T-cell (primary cell): ENCODE measurements at places on chromosomes 11 and 22. TPM values are rescaled to one million over a fixed set of nuclear protein-coding genes. Genes with fewer than 3 reads are reported as not detected.

Gene ARHGAP20
- not detected for total RNA-seq

Gene BTBD18
- total RNA-seq, result not detected

Gene PAFAH1B2
- total RNA-seq, result 55.9 TPM

Gene OR52I1
- total RNA-seq, result not detected

Gene EP300
- 101 TPM for total RNA-seq

Gene CHRDL2
- not detected for total RNA-seq

Gene MMP11
- 2.1 TPM for total RNA-seq

Gene SREBF2
- 89.5 TPM for total RNA-seq

Gene CASP4
- total RNA-seq, result 76.7 TPM

Gene RBFOX2
- 1.5 TPM for total RNA-seq

DNA sequence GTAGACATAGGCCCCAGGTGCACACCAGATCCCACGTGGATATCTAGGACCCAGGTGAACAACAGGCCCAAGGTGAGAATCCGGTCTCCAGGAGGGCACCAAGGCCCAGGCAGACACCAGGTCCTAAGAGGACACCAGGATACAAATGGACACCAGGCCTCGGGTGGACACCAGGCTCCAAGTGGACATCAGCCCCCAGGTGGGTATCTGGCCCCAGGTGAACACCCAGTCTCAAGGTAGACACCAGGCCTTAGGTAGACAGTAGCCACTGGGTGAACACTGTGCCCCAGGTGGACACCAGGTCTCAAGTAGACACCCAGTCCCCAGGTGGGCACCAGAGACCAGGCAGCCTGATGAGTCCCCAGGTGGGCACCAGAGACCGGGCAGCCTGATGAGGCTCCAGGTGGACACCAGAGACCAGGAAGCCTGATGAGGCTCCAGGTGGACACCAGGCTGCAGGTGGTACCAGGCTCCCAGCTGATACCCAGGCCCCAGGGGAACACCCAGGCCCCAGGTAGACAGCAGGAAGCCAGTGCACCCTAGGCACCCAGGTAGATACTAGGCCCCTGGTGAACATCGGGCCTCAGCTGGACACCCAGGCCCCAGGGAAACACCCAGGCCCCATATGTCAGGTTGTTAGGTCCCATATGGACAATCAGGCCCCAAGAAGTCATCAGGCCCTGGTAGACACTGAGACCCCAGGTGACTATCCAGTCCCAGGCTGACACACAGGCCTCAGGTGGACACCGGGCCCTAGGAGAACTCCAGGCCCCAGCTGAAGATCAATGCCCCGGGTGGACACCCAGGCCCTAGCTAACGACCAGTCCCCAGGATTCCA lies 55.1 kb upstream of the SEPTIN5 start:
- no peaks in the 10 kb centered on the region for H3K36me3 ChIP-seq
- no peaks in the 10 kb centered on the region for H3K4me1 ChIP-seq
- H3K27me3 ChIP-seq, result peaks cover 10% of the 10 kb centered on the region
- no peak for DNase-seq
- H3K4me3 ChIP-seq, result no peak overlapping the region

- no peaks in the 10 kb centered on the region for H3K4me1 ChIP-seq
- H3K27ac ChIP-seq, result no peak overlapping the region
- peaks cover 2% of the 10 kb centered on the region for H3K27me3 ChIP-seq
Measured at GRCh38 chr11:126123686-126124085, 61.0 kb upstream of the CDON start.

- H3K36me3 ChIP-seq, result no peaks in the 10 kb centered on the region
- no peak overlapping the region for H3K27ac ChIP-seq
- DNase-seq, result no peak
- no peaks in the 10 kb centered on the region for H3K27me3 ChIP-seq
- no peaks in the 10 kb centered on the region for H3K4me1 ChIP-seq
- no peak overlapping the region for H3K4me3 ChIP-seq
Measured at GRCh38 chr11:112448168-112448567, 187.5 kb upstream of the PLET1 start.

DNA sequence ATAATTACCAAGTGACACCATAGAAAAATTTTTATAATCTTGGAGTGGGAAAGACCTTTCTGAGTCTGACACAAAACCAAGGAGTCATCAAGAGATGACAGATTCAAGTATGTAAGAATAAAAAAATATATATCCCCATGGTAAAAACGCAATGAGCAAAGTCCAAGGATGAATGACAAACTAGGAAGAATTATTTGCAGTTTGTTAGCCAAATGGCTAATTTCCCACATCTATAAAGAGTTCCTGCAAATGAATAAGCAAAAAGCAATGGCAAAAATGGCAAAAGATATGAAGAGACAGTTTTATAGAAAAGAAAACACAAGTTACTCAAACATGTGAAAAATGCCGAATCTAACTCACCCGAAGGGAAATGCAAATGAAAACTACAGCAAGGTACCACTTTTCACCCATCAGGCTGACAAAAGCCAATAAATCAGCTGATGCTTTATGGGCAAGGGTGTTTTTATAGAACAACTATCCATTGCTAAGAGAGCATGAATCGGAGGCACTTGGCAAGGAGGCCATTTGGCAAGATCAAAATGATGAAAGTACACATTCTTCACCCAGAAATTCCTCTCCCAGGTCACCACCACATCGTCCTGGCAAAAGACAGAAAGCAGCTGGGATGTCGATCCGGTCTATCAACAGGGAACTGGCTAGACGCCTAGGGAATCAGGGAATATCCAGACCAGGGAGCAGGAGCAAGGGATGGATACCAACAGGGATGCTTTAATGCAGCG lies 21.1 kb upstream of the KLHL35 start:
- peaks cover 4% of the 10 kb centered on the region for H3K36me3 ChIP-seq
- no peak for DNase-seq
- no peaks in the 10 kb centered on the region for H3K4me1 ChIP-seq

- H3K27me3 ChIP-seq, result peaks cover 50% of the 10 kb centered on the region
- H3K36me3 ChIP-seq, result no peaks in the 10 kb centered on the region
- no peak overlapping the region for H3K4me3 ChIP-seq
- no peak overlapping the region for H3K27ac ChIP-seq
Measured at GRCh38 chr22:44242946-44243724, 62.4 kb downstream of the PARVG start.

DNA sequence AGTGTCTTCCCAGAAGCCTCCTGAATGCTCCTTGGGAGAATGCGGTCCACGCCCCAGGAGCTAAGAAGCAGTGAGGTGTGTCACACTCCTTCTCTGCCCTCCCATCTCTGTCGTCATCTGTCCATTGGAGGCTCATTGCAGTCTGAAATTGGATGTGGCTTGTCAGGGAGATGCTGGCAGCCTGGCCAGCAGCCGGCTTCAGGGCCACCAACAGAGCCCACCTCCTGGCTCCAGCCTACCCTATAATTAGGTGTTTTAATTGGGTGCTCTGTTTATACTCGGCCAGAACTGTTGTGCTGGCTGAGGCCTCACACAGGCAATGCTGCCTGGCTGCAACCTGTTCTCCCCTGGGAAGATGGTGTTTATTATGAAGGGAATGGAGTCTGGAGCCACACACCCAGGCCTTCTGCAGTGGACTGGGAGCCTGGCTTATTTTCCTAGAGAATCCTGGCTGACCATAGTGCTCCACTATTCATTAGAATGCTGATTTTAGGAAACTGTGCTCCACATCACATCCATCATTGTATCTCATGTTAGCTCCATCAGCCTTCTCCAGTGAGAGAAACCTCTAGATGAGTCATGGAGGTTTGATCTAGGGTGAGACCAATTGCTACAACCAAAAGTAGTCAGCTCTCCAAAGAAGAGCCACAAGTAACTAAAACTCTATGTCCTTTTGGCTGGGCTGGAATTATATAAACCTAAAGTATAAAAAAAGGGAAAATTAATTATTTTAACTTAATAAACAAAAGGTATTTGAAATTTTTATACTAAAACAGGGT lies 86.8 kb upstream of the CRTAM start:
- H3K27ac ChIP-seq, result no peak overlapping the region
- H3K4me3 ChIP-seq, result no peak overlapping the region
- no peaks in the 10 kb centered on the region for H3K27me3 ChIP-seq
- DNase-seq, result no peak
- H3K4me1 ChIP-seq, result peaks cover 35% of the 10 kb centered on the region

DNA sequence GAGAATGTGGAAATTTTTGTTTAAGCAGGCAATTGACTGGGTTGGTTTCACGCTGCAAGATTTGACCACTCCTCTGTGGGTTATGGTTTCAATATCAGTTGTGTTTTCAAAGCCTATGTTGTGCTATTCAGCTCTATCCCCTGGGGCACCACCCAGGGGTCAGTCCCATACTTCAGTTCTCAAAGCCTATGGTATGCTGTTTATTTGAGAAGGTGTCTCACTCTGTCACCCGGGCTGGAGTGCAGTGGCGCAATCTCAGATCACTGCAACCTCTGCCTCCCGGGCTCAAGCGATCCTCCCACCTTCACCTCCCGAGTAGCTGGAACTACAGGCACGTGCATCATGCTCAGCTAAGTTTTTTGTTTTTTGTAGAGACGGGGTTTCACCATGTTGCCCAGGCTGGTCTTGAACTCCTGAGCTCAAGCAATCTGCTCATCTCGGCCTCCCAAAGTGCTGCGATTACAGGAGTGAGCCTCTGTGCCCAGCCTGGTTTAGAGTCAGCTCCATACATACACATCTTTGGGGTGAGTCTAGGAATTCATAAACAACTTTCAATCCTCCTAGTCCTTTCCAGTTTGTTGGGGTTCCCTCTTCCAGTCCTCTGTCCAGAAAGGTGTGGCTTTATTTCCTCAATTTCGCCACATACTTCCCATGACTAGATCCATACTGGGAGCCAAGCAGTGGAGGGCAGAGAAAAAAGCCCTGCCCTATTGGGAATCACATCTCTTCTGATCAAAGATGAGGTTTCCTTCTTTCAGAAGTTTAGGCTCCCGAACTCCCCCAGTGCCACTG lies 35.0 kb upstream of the MAPK1 start:
- no peak overlapping the region for H3K4me3 ChIP-seq
- H3K27ac ChIP-seq, result no peak overlapping the region
- no peaks in the 10 kb centered on the region for H3K4me1 ChIP-seq
- no peaks in the 10 kb centered on the region for H3K27me3 ChIP-seq
- no peaks in the 10 kb centered on the region for H3K36me3 ChIP-seq

- no peak for DNase-seq
- peaks cover 3% of the 10 kb centered on the region for H3K36me3 ChIP-seq
- peak overlapping the region; percentile 2 for H3K27ac ChIP-seq
- H3K27me3 ChIP-seq, result no peaks in the 10 kb centered on the region
- H3K4me1 ChIP-seq, result peaks cover 34% of the 10 kb centered on the region
Measured at GRCh38 chr11:83172551-83172950, 15.6 kb downstream of the PCF11 start.

- H3K36me3 ChIP-seq, result no peaks in the 10 kb centered on the region
- peaks cover 10% of the 10 kb centered on the region for H3K4me1 ChIP-seq
- H3K4me3 ChIP-seq, result no peak overlapping the region
Measured at GRCh38 chr22:43273902-43274484, 69.2 kb downstream of the SCUBE1 start.

GRCh38 chr22:45224331-45224730 lies 16.4 kb downstream of the KIAA0930 start:
- no peak overlapping the region for H3K27ac ChIP-seq
- H3K4me1 ChIP-seq, result no peaks in the 10 kb centered on the region
- H3K36me3 ChIP-seq, result peaks cover 3% of the 10 kb centered on the region
- H3K4me3 ChIP-seq, result no peak overlapping the region
- no peaks in the 10 kb centered on the region for H3K27me3 ChIP-seq

- no peak overlapping the region for H3K4me3 ChIP-seq
- no peak overlapping the region for H3K27ac ChIP-seq
Measured at GRCh38 chr11:86119077-86119476, 50.2 kb upstream of the PICALM start.

- no peak overlapping the region for H3K27ac ChIP-seq
- DNase-seq, result no peak
- no peaks in the 10 kb centered on the region for H3K27me3 ChIP-seq
Measured at GRCh38 chr11:65590240-65590738, 5.3 kb downstream of the KCNK7 start.

GRCh38 chr11:1889224-1889930 lies 2.3 kb downstream of the PRR33 start:
- peaks cover 53% of the 10 kb centered on the region for H3K4me1 ChIP-seq
- H3K36me3 ChIP-seq, result peaks cover 9% of the 10 kb centered on the region
- peak overlapping the region; percentile 44 for H3K4me3 ChIP-seq
- peak overlapping the region; percentile 65 for H3K27ac ChIP-seq
